WTC11 (cell line): ENCODE measurements at places on chromosomes 1 and 21.

DNA sequence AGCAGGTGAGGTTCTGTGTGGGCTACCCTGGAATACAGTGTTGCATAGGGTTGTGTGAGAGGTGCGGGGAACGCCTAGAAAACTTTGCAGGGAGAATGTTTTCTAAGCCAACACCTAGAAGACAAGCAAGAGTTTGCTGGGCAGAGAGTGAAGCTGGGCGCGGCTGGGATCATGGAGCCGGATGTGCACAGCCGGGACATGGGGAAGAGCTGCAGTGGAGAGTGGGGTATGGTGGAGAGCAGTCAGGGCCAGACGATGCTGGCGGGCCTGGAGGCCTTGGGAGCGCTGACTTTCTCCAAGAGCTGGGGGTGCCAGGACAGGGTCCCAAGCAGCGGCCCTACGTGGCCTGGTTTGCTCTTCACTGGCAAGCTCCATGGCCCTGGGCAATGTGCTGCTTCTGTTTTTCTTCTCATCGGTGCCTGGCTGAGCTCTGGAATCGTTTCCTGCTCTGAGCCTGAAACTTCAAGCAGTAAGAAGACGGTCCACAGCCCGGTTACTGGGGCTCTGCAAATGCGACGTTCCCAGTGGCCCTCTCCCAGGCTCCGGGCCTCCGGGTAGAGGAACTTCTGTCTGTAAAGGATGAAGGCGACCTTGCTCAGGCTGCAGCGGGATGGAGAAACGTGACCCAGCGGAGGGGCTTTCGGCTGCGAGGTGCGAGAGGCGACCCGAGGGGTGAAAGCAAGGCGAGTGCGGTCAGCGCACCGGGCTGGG lies 51.9 kb upstream of the CD34 start:
- no peaks in the 10 kb centered on the region for H3K36me3 ChIP-seq
- H3K4me1 ChIP-seq = peaks cover 14% of the 10 kb centered on the region
- H3K27me3 ChIP-seq = peaks cover 67% of the 10 kb centered on the region
- peak overlapping the region; percentile 81 for H3K4me3 ChIP-seq

DNA sequence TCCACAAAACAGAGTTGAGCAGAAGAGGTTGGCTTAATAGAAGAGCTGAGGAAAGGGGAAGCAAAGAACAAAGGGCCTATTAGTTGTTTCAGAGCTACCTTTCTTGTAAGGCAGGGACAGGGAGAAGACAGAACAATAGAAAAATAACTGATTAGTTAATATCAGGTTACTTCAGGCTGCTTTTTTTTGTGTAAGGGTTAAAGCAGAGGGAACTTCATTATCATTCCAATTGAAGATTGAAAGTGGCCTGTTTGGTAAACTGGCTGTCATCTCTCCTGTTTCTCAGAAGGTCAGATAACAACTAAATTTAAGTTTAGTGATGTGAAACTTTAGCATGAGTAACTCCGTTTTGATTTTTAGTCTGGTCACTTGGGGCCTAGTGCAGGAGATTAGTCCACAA lies 22.3 kb downstream of the CDC42 start:
- H3K27me3 ChIP-seq = no peaks in the 10 kb centered on the region
- peak overlapping the region; percentile 1; the same call in 1 of the 2 replicates for H3K4me3 ChIP-seq
- DNase-seq = no peak
- H3K4me1 ChIP-seq = peaks cover 39% of the 10 kb centered on the region
- peak overlapping the region; percentile 90 for H3K27ac ChIP-seq
- H3K36me3 ChIP-seq = peaks cover 16% of the 10 kb centered on the region

GRCh38 chr1:157994704-157995582 lies 1.5 kb downstream of the KIRREL1 start:
- peaks cover 2% of the 10 kb centered on the region; the same call in 1 of the 2 replicates for H3K27me3 ChIP-seq
- no peak for DNase-seq
- no peaks in the 10 kb centered on the region for H3K36me3 ChIP-seq
- peaks cover 56% of the 10 kb centered on the region for H3K4me1 ChIP-seq
- H3K4me3 ChIP-seq = peak overlapping the region; percentile 90

- H3K36me3 ChIP-seq = no peaks in the 10 kb centered on the region
- H3K27ac ChIP-seq = no peak overlapping the region
- no peak overlapping the region for H3K4me3 ChIP-seq
- H3K4me1 ChIP-seq = no peaks in the 10 kb centered on the region
These were observed 151.2 kb downstream of the MATN1 start for GRCh38 chr1:30572192-30572591.

GRCh38 chr1:40708750-40709099 lies 17.2 kb downstream of the NFYC start:
- peaks cover 9% of the 10 kb centered on the region for H3K36me3 ChIP-seq
- peaks cover 57% of the 10 kb centered on the region for H3K4me1 ChIP-seq
- DNase-seq = no peak
- H3K4me3 ChIP-seq = peak overlapping the region; percentile 94
- H3K27me3 ChIP-seq = no peaks in the 10 kb centered on the region
